Activated T-helper 1 cell treated with anti-CD3 and anti-CD28 coated beads, Interleukin-2, amount 50 U/mL, for 16 hours (primary cell): ENCODE measurements at places on chromosomes 5 and 9.
A peak's percentile ranks its signal among the peaks of the same experiment; 100 is the strongest.

DNA sequence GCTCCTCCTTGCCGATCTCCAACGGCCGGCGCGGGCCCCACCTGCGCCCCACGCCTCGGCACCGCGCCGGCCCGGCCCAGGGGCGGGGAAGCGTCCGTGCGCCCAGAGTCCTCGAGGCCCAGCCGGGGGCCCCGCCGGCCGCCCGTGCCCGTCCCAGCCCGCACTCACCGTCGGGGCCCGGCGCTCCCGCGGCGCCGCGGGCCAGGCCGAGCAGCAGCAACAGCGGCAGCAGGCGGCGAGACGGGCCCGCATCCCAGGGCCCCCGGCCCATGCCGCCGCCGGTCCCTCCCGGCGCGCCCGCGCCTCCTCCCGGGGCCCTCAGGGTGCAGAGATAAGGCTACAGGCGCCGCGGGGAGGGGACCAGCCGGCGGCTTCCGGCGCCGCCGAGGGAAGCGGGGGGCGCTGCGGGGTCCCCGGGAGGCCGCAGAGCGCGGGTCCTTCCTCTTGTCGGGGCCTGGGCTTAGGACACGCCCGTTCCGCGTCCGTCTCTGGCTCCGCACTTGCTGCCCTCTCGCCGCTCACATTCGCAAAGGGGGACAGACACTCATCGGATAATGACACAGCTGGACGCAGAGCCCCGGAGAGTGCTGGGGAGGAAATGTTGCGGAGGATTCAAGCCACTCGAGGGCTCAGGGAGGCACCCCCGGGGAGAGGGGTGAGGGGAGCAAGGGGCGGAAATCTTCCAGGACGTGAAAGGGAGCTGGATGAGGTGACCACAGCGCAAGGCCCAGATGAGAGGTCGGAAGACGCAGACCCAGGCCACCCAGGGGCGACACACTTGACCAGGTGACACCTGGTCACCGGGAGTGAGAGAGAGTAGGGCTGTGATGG lies at the start of gene SUSD1:
SUSD1 (minus strand) TSS at position 333 of the 831 bp plus-strand sequence; CDS start at position 271, 62 bp downstream.
- no peak for DNase-seq

GRCh38 chr5:172076761-172077244 lies 70.4 kb upstream of the FBXW11 start:
- no peak for DNase-seq

GRCh38 chr9:37953775-37954437 lies 50.0 kb upstream of the SLC25A51 start:
- DNase-seq = peak; percentile 5

- DNase-seq = no peak
Measured at GRCh38 chr5:55982957-55983381, 11.8 kb downstream of the IL6ST start.

- DNase-seq = no peak
Measured at GRCh38 chr9:68495247-68495646, 45.4 kb downstream of the TMEM252 start.

- no peak for DNase-seq
Measured at GRCh38 chr9:99167694-99168093, 54.0 kb downstream of the ALG2 start.

DNA sequence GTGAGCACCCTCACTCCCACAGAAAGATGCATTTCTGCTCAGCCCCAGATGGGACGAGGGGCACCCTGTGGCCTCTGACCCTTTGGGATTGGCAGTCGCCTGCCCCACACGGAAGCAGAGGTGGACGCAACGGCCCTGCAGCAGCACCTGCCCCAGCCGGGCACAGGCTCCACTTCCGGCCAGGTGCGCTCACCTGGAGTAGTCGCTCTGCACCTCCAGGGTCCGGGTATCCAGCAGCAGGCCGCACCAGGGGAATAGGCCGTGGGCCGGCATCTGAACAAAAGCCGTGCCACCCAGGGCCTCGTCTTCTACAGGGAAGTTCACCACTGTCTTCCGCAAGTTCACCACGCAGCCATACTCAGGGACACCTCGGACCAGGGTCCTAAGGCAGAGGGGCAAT lies 30.7 kb downstream of the TERT start:
- no peak for DNase-seq

GRCh38 chr5:8234179-8234770 lies 365.3 kb downstream of the MTRR start:
- no peak for DNase-seq

GRCh38 chr5:67173959-67174358 lies 22.6 kb downstream of the CD180 start:
- no peak for DNase-seq

DNA sequence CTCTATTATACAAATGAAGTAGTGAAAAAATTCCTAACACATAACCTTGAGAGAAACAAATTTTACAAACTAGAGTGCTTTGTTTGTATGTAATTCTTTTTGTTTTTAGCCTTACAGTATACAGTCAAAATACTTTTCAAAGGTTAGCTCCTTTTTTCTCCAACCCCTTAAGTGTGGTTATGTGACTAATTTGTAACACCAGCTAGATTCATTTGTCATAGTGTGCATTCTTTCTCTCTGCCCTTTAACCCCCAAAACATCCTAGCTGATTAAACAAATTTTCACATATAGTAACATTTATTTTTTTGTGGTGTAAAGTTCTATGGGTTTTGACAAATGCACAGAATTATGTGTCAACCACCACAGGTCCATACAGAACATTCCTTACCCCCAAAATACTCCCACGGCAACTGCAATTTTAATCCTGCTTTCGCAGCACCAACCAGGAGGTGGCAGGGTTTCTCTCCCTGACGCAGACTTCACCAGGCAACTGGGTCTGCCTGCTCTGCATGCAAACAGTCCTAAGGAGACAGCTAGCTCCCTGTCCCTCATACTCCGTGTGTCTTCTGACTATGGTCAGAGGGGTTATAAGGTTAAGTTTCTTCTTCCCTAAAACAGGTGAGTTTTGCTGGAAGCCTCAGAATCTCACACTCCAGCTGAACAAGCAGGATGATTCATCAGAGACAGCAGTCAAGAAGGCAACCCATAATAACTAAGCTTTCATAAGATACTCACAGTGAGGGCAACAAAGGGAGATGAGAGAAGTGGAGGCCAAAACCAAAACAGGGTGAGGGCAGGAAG lies 44.5 kb upstream of the NR5A1 start:
- no peak for DNase-seq

GRCh38 chr5:171986772-171987171 lies 19.7 kb downstream of the FBXW11 start:
- no peak for DNase-seq

DNA sequence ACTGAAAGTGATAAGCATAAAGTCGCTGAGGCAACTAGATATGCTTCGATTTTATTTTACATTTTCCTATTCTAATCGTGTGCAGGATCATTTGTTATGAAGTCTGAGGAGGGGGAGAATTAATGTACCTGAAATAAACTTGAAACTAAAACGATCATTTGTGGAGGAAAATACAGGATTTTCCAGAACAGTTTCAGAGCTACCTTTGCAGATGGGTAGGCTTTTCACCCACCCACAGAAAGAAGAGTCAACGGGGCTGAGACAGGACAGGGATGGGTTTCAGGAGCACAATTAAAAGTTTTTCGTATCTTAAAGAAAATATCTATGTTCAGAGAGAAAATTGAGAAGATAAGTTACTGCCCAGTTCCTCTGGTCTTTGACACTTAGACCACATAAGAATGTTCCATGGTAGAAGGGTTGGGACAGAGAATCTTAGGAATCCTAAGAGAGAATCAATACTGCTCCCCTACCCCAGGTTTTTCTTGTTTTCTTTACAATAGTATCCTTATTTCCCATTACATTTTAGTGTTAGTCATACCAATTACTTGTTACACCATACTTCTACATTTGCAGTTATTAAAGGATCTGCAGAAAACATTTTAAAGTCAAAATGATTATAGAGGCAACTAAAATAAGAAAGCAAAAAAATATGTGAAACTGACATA lies 211.4 kb downstream of the DEPDC1B start:
- DNase-seq = no peak

GRCh38 chr9:34989946-34990635 lies 546 bp downstream of the DNAJB5 start:
- DNase-seq = no peak

- no peak for DNase-seq
Measured at GRCh38 chr5:41157272-41157894, 55.9 kb downstream of the C6 start.

DNA sequence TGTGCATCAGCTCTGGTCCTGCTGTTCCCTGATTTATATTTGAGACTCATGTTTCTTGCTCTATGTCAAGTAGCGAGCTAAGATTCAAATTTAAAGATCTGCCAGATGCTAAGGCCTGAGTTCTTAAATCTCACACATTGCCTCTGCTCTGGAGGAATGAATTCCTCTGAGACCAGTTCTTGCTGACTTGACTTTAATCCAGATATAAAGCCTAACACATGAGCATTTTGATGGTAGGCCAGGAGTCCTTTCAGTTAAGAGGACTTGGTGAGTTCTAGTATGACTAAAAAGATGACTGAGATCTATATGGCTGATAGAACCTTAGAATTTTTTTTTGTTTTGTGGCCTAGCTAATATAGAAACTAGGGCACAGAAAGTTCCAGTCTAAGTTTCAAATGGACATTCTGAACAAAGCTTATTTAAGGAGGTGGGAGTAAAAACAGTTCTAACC lies 1.3 kb upstream of the INIP start:
- DNase-seq = no peak

- DNase-seq = no peak
Measured at GRCh38 chr9:119284118-119284517, 85.1 kb downstream of the BRINP1 start.

GRCh38 chr5:8508231-8508630 lies 639.3 kb downstream of the MTRR start:
- no peak for DNase-seq
